ENCODE measurements at places on chromosomes 3 and 15.

DNA sequence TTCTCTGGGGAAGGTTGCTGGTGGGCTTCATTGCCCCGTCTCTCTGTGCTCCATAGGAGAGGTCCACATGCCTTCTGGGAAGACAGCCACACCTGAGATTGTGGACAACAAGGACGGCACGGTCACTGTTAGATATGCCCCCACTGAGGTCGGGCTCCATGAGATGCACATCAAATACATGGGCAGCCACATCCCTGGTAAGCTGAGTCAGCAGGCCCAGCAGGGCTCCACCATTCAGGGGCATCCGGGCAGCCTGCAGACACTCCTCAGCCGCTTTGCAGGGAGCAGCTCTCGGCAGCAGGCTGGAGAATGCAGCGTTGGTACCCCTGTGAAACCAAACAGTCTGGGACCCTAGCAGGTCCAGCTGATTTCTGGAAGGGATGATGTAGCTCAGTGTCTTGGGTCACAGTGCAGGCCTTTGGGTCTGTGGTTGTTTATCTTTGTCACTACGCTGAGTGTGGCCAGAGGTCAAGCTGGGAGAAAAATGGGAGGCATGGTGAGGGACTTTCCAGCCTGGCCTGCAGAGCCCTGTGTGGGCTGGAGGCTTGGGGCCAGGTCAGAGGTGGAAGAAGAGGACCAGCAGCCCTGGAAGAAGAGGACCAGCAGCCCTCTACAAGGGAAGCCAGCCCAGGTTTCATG, 67.2 kb downstream of the DNASE1L3 start:
- no peak for DNase-seq

GRCh38 chr3:3666664-3667063, 132.6 kb upstream of the LRRN1 start:
- DNase-seq: no peak

- no peak for DNase-seq
Measured at GRCh38 chr3:47578119-47578632, 489 bp downstream of the CSPG5 start.

GRCh38 chr3:49781415-49782199, 4.7 kb downstream of the IP6K1 start:
- DNase-seq: no peak

GRCh38 chr3:126749931-126750755, 46.1 kb downstream of the CHCHD6 start:
- DNase-seq: no peak
